ENCODE measurements at places on chromosomes 3 and 15. TPM values are rescaled to one million over a fixed set of nuclear protein-coding genes. Genes with fewer than 3 reads are reported as not detected.

The NR2F2 gene
- total RNA-seq = not detected

The ATP13A4 gene
- total RNA-seq = 3.5 TPM

The MNS1 gene
- not detected for total RNA-seq

The GPR156 gene
- total RNA-seq = 0.50 TPM

The DGKG gene
- 1.9 TPM for total RNA-seq

The GOLGA8S gene
- total RNA-seq = 0.07 TPM

The MYZAP gene
- 0.15 TPM for total RNA-seq

The CLPX gene
- 30.8 TPM for total RNA-seq

The PIERCE2 gene
- total RNA-seq = not detected

- DNase-seq = no peak
Observed at GRCh38 chr15:93072011-93072410, 17.0 kb downstream of the RGMA start.

GRCh38 chr15:94080416-94080815, 150.9 kb upstream of the MCTP2 start:
- DNase-seq = no peak

DNA sequence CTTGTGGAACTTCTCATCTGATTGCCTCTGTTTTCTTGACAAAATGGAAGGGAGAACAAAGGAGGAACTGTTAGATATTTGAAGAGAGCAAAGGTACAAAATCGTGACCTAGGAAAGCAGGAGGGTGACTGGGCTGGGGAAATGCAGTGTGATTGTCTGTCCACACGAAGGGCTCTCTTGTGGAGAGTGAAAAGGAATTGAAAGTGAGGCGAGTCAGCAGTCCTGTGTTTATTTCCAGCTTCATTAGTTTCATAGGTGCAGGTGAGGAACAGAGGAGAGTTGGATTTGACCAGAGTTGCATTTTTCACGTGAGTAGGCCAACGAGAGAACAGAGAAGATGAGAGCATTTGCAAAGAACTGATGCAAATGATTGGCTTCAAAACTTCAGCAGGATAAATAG, 336.4 kb upstream of the SATB1 start:
- DNase-seq = no peak

GRCh38 chr3:192687488-192688152, 39.7 kb downstream of the FGF12 start:
- no peak for DNase-seq

- DNase-seq = no peak
Observed at GRCh38 chr3:194623449-194624290, 9.5 kb downstream of the TMEM44 start.

DNA sequence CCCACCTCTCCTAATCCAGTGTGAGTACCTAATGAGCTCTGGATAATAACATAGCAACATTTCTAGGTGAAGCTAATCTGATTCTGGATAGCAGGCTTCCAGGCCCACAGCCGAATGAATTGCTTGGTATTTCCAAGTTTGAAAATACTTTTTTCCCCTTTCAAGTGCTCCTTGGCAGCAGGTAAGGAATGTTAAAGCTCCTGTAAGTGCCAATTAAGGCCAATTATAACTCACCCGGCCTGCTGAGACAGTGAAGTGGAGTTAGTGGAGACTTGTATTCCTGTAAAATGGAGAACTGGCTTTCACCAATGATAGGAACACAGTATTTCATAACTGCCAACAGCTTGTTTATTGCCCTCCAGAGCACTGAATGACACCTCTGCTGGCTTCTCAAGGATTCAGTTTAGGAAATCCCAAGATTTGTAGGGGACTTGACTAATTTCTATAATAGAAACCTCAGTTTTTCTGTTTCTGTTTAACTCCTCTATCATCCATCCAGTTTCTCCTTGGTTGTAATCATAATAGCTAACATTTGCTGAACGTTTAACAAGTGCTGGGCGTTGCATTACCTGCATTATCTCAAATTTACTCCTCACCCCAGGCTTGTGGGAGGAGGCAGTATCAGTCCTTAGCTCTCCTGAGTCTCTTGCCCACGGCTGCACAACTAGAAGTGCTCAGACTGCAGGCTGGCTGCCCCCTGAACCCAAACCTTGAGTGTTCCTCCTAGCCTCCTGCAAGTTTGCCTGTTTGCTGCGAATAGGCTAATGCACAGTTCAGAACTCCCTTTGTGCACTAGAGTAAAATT, 52.7 kb upstream of the SCAANT1 start:
- no peak for DNase-seq

DNA sequence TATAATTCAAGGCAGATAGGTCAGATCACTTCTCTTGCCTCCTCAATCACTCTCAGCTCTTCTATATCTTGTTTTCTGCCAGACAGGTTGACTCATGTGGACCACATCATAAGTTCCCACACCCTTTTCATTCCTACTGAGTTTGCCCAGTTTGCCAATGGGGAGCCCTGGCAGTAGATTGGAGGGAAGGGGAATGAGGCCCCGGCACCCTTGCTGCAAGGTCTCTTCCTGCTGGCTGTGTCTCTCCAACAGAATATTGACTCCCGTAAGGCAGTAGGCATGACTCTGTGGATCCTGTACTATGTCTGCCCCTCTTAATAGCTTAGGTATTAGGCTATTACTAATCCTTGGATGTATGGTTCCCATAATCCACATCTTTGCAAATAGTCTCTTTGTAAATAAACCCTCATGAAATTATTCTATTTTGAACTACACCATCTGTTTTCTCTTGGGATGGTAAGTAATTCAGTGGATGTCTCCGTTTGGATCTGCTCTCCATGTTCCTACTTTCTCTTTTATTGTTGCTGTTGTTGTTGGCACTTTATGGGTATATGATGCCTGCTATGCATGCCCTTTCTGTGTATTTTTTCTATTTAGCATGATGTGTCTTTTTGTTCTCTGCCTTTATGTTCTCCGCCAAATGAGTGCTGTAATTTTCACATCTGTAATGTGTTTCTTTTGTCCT, 65.5 kb upstream of the DCBLD2 start:
- DNase-seq = no peak

DNA sequence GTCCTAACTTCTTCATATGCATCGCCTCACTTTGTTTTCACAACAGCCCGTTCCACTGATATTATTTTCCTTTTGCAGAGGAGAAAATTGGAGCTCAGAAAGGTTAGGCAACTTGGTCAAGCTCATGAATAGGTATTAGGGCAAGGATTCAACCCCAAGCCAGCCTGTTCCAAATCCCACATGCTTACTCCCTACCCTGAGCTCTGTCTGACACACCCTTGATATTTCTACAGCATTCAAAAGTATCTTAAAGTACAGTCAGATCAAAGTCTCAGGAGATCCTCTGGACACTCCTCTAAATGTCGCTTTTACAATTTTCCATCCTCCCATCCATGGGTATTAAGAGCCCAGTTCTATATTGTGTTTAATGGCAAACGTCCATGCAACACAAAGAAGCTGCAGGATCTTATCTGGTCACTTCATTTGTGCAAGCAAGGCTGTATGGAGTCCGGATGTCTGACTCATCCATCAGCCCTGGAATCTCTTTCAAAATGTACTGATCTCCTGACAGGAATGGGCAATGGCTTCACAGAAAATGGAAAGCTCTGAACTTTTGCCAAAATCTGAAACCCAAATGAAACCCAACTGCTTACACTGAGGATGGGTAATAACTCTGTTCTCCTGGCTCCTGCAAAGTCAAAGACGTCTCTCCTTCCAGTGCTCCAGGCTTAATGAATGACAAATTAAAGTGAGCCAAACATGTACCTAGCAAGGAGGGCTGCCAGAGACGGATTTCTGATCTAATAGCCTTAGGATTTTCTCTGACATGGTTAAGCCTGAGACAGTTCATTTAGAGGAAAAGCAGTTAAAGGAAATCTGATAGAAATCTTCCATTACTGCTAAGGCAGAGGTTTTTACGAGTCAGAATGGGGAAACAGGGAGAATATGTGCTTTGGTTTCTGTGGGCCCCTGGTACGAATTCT, 230.9 kb upstream of the RORA start:
- DNase-seq = no peak

DNA sequence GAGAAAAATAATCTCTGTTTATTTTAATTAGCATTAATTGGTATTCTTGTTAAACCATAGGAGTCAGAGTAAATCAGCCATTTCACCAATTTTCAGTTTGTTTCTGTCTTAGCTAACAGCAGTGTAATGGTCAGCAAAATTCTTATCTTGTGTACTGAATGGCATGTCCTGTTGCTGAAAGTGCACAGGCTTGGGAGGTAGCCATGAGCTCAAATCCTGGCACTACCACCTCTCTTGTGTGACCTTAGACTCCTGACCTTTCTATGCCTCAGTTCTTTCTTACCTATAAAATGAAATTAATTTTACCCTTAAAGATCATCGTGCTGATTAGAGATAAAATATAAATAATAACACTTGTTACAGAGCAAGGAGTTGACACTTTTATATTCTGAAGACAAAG, 35.8 kb downstream of the MLH1 start:
- DNase-seq = no peak

DNA sequence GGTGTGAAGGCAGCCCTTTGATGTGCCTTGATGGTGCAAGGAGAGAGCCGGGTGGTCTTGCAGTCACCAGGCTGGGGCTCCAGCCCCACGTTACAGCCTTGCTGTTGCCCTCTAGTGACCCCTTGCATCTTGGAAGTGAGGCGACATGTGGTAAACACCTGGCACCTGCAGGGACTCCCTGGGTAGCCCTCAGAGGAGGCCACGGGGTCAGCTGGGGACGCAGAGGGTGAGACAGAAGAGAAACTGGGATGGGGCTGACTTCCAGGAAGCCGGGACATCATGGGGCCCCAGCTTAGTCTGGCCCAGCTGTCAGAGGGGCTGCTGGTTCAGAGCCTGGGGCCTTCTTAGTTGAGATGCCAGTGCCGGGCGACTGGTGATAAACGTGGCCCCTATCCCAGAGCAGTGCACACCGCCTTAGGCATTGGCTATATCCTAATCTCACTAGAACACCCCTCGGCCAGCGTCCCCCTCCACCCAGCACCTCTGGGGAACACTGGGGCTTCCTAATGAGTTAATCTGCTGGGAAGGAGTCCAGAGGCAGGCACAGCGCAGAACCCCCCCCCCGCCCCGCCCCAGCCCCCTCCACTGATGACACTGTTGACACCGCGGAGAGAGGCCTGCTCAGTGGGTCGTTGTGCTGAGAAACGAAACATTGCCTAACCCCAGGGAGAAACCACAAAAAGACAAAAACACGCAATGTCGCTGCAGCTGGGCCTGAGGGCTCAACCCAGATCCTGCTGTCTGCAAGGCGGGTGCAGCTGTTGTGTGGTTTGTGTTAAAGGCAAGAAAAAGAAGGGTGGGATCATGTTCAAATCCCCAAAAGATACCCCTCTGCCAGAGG, 60.5 kb upstream of the KLF13 start:
- DNase-seq = peak; percentile 38

GRCh38 chr3:129586746-129587430, 19.6 kb downstream of the PLXND1 start:
- DNase-seq = no peak

- no peak for DNase-seq
Observed at GRCh38 chr3:141790171-141790570, 27.0 kb downstream of the GRK7 start.

GRCh38 chr3:60289341-60290121, 961.7 kb downstream of the FHIT start:
- no peak for DNase-seq

Measured in T-helper 17 cell (primary cell).